ENCODE measurements at places on chromosomes 5 and 9. TPM values are rescaled to one million over a fixed set of nuclear protein-coding genes. Genes with fewer than 3 reads are reported as not detected.

Gene SPOCK1
- total RNA-seq: not detected

GRCh38 chr9:77978086-77978781, 53.4 kb downstream of the GNAQ start:
- no peaks in the 10 kb centered on the region for H3K27me3 ChIP-seq
- peaks cover 61% of the 10 kb centered on the region for H3K4me1 ChIP-seq
- H3K36me3 ChIP-seq: peaks cover 3% of the 10 kb centered on the region

- H3K27ac ChIP-seq: no peak overlapping the region
- H3K4me1 ChIP-seq: no peaks in the 10 kb centered on the region
- no peak overlapping the region for H3K4me3 ChIP-seq
- no peaks in the 10 kb centered on the region for H3K36me3 ChIP-seq
Observed at GRCh38 chr9:90301277-90301653, 341.4 kb downstream of the DIRAS2 start.

GRCh38 chr9:113673726-113674125, 202.4 kb upstream of the ZNF618 start:
- no peak overlapping the region for H3K4me3 ChIP-seq
- no peak overlapping the region for H3K27ac ChIP-seq
- no peaks in the 10 kb centered on the region for H3K4me1 ChIP-seq
- peaks cover 20% of the 10 kb centered on the region for H3K27me3 ChIP-seq
- no peak for DNase-seq

DNA sequence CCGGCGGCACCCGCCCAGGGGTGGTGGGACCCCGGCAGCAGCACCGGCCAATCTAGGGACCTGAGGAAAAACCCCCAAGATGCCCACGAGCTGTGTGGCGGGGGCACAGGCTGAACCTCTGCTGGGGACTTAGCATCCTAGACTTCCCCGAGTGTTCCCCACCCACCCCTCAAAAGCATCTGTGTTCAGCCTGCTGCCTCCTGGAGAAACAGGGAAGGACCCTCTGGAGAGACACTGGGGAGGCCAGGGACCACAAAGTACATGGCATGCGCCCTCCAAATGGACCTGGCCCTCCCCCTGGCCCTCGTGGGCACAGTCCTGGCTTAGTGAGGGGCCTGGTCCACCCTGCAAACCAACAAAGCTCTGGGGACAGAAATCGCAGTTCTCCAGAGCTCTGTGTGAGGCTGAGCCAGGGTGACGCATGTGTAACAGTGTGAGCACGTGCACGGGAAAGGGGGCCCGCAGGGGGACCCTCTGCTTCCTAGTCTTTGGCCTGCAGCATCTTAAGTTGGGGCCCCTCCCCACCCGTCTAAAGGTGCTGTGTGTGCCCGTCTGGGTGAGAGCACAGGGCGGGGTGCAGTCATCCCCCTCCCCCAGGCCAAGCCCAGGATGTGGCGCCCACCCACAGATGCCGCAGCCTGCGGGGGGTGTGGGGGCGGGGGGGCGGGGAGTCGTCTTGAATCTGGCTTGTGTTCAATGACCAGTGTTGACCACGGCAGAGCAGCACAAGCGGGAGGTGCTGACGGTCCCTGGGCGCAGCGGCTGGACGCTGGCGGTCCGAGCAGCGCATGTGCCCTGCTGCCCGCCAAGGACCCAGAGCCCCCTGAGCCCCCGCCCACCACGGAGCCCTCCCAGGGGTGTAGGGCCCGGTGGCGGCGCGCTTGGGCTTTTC, 672 bp upstream of the KCNT1 start:
- no peak overlapping the region for H3K27ac ChIP-seq
- H3K4me1 ChIP-seq: no peaks in the 10 kb centered on the region
- no peak for DNase-seq

DNA sequence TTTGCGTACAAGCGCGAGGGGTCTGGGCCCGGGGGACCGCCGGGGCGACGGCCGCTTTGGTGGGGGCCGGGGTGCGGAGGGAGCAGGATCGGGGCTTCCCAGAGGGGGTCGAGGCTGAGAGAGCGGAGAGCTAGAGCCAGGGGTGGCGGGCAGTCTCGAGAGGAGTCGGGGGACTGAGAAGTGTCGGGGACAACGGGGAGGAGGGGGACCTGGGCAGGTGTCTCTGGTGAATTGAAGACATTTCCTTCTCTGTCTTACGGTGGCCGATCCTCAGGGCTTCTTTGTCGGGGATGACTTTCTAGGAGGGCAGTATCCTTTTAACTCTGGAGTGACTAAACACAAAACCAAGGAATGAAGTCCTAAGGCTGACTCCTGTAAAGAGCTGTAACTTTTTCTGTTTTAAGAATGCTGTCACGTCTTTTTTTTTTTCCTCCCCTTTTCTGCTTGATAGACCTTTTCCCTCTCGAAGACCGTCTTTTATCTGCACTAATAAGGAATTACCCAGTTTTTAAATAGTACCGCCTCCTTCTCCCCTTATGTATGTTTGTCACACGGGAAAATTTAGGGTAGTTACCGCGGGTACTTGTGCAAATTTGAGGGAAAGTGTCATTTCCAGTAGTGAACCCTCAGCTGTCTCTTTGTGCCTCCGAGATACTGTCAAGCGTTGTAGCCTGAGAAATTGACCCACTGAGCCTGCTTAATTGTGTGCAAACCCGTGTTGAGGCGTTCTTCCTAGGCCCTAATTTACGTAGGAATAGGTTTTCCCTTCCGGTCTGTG, 822 bp downstream of the DENND4C start:
- H3K27me3 ChIP-seq: no peaks in the 10 kb centered on the region
- no peak overlapping the region for H3K4me3 ChIP-seq
- no peak for DNase-seq
- peaks cover 8% of the 10 kb centered on the region for H3K4me1 ChIP-seq
- H3K36me3 ChIP-seq: peaks cover 2% of the 10 kb centered on the region

GRCh38 chr5:109329333-109330237, 80.2 kb downstream of the PJA2 start:
- H3K27me3 ChIP-seq: no peaks in the 10 kb centered on the region
- H3K4me3 ChIP-seq: no peak overlapping the region
- H3K36me3 ChIP-seq: peaks cover 2% of the 10 kb centered on the region
- no peak for DNase-seq
- no peaks in the 10 kb centered on the region for H3K4me1 ChIP-seq
- H3K27ac ChIP-seq: no peak overlapping the region

Measured in activated T-helper 1 cell treated with anti-CD3 and anti-CD28 coated beads, Interleukin-12 subunit alpha, Interleukin-12 subunit beta, Interleukin-2, Interleukin-4 antibody, amounts not matched to agents 30 ng/mL and 10 ng/mL and 1 ng/mL, durations not matched to agents 14 hours and 24 hours and 36 hours (primary cell).